ENCODE measurements at places on chromosomes 6 and 20.

- no peak for DNase-seq
These were observed 146.8 kb downstream of the RPS12 start for GRCh38 chr6:132961122-132961521.

DNA sequence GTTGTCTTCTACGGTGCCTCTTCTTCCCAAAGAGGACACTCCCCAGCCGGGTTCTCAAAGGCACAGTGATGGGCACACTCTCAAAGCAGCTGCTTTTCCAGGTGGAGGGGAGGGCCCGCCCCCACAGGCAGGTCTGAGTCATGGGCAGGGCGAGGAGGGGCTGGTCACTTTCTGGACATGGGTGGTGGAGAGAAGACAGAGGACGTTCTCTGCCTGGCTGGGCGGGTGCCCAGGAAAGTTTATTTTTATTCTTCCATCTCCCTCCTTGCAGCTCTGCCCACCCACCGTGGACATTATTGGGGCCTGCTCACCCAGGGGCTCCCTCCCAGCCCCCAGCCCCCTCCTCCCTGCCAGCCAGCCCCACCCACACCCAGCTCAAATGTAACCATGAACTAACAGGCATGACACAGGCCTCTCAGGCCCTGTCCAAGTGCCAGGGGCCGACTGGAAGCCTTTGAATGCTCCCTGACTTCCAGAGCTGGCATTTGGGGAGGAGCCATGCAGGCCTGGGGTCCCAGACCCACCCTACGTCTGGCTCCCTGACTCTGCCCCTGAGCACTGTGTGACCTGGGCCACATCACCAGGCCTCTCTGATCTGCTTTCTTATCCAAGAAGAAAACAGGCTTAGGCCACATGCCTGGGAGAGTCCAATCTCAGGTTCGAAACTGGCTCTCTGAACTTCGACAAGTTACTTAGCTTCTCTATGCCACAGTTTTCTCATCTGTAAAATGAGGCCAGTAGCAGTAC lies 8.0 kb downstream of the TGM2 start:
- no peak for DNase-seq

- DNase-seq: no peak
These were observed 6.4 kb downstream of the PTK6 start for GRCh38 chr20:63530788-63531160.

- no peak for DNase-seq
These were observed 321.0 kb upstream of the HSF2 start for GRCh38 chr6:122078481-122078880.

- DNase-seq: no peak
These were observed 278.0 kb upstream of the CDH4 start for GRCh38 chr20:60974022-60974421.

GRCh38 chr6:128531696-128532095 lies 11.3 kb upstream of the PTPRK start:
- no peak for DNase-seq

DNA sequence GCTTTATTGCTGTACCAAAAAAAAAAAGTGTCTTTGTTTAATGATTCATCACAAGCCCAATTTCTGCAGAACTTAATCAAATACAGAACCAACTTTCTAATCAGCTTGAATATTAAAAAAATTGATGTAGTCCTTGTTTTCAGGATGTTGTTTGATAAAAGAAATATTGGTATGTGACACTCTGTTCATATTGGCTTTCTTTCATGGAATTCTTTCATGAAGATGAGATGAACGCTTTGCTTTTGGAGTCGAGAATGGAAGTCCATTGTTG lies 184.3 kb downstream of the ZNF217 start:
- DNase-seq: no peak

DNA sequence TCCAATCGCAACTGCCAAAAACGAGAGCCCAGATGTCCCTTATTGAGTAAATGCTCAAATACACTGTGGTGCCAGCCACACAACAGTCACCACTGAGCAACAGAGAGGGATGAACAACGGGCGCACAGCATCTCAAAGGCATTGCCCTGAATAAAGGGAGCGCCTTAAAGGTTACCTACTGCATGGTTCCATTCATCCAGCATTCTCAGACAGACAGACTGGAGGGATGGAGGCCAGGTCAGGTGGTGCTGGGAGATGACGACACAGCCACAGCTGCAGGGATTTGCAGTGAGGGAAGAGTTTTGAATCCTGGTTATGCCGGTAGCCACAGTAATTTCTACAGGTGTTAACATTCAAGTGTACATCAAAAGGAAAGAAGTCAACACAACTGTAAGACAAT lies 615.5 kb upstream of the AGPAT4 start:
- DNase-seq: no peak

DNA sequence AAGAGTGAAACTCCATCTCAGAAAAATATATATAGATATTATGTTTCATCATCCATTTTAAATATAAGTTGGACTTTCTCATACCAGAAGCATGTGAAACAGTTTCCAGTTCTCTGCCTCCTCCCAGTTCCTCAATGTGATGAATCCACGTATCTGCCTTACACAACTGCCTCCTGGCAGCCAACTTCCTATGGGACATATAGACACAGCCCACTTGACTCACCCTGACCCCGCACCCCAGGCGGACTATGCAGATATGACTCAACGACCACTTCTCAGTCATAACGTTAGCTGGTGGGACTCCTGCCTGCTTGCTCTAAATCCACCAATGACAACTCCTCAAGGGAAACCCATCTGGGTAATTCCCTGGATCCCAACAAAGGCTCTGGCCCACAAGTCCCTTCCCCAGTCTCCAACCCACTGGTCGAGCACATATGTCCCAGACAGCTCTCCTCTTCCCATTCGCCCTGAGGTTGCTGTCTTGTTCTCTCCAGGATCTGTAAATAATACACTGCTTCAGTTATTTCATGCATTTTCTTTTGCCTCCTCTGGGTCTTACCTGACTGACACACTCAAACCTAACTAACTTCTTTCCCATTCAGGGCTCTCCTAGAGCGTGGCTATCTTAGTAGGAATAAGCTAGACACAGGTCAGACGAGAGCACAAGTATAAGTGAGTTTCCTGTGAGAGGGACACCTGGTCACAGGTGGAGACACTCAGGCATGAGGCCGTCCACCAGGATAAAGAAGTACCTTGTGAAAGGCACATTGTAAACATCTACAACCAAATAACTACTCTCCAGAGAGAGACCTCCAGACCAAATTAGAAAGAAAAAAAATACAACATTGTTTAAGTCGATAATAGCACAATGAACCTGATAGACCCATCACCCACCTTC lies 548.5 kb downstream of the CD83 start:
- DNase-seq: no peak

DNA sequence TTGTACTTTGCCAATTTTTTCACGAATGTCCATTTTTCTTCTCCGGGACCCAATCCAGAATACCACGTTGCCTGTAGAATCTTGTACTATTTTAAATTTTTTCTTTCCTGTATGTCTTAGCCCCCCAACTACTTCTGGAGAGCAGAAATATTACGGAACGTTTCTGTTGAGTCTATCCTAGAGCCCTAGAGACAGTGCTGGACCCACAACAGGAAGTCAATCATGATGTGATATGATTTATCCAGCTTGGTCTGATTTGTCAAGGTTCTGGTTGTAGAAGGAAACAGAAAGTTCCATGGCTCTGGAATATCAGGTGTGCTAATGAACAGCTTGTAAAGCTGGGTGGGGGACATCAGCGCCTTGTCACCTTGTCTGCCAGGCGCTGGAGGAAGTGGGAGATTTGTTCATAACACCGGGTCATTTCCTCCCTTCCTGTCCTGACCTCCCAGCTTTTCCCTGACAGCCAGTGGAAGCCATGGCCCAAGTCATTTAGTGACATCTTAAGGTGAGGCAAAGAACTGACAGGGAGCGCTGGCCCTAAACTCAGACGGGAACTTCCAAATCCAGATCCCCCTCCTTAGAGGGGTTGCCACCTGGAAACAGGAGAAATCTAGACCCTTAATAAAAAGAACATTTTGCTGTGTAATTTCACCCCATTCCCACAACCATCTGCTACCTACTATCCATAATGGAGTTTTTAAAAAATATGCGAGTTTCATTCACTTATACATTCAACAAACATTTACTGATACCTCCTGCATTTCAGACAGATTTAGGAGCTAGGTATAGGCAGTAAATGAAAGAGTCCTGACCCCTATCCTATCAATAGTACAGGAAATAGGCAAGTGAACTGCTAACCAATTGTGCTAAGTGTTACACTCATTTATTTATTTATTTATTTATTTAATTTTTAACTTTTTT lies 130.5 kb downstream of the ZFP64 start:
- no peak for DNase-seq

- DNase-seq: no peak
These were observed 15.9 kb upstream of the MYBL2 start for GRCh38 chr20:43650997-43651525.

- no peak for DNase-seq
These were observed 669.0 kb upstream of the EYS start for GRCh38 chr6:66376001-66376400.

- DNase-seq: no peak
These were observed 26.8 kb downstream of the SLC16A10 start for GRCh38 chr6:111114087-111114443.

GRCh38 chr6:127637830-127638409 lies 60.9 kb downstream of the C6orf58 start:
- no peak for DNase-seq

DNA sequence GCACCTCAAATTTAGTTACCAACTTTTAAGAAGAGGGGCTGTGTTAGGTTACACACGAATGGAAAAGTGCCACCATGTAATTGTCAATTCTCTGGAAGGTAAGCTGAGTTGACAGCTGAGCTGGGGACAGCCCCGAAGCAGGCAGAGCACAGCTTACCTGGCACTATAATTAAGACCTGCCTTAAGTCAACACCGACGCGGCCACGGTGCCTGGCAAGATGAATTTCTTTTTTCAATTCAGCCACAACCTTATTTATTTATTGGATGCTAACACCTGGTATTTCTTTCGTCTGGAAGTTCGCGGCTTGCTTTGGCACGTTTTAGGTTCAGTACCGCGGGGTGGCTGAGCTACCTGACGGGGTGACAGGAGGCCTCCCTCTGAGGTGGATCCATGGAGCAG lies 40.6 kb upstream of the NFATC2 start:
- DNase-seq: no peak

DNA sequence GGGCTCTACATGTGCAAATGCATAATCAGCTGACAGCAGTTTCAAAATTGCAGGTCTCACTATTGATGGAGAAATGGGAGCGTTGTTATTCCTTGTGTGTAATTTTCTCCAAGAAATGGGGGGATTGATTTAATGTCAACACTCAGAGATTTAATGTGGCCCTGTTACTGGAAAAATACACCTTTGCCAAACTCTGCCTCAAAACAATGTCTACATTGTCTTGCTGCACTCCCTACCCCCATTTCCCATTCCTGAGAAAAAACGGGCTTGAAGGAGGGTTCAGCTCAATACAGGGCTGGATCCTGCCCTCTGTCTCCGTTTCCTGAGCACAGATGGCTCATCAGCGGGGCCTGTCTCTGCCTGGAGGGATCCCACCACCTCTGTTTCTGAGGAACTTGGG lies 18.4 kb downstream of the EDN3 start:
- no peak for DNase-seq

DNA sequence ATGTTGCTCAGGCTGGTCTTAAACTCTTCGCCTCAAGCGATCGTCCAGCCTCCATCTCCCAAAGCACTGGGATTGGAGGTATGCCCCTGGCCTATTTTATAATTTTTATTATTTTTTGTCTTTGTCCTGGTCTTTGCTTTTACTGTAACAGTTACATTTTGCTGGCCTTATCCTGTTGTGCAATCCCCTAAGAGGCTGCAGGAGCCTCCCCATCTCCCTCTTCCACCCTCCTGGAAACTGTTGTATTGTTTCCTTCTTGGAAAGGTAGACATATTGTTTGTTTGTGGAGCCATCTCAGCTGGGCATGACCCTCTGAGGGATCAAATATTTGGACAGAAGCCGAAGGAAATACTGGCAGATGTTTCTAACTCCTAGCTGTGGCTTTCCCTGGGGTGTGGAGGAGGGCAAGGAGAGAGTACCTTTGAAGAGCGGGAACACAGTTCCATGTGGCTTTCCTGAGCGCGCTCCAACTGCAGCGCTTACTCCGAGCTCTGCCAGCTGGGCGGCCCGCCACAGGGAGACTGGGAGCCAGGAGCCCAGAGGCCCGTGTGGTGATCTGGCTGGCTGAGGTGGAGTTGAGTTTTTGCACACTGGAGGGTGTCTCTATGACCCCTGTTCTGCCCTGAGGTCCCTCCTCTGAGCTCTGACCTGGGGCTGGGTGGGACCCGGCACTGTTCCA lies 4.9 kb downstream of the MAPK13 start:
- DNase-seq: no peak

DNA sequence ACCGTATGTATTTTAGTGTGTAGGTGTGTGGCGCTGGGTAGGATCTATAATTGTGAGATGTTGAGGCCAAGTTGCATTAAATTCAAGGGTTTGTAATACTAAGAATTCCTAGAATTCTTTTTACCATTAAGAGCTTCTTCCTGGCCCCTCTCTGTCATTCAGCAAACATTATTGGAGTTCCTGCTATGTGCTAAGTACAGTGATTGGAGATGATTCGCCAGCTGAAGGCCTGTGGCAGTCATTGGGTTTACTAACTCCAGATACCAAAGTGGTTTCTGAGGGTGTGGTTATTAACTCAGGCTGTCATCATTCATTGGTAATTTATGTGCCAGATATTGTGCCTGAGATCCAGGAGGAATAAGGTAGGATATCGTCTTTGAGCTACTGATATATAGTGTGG lies 167.1 kb downstream of the LAMA2 start:
- DNase-seq: no peak

DNA sequence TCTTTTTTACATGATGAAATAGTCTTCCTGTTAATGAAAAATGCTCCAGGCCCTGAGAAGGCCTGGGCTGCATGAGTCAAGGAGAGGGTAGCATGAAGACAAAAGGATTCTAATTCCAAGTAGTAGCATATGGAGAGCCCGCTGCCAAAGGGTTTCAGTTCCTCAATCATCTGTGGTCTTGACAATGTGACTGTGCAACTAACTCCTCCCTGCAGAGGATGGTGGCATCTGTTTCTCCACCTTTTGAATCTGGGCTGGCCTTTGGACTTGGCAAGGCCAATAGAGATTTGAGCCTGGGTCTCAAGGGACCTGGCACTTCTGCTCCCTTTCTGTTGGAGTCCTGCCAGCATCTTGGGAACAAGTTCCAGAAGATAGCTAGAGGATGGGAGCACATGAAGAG lies 35.1 kb upstream of the ANKEF1 start:
- DNase-seq: no peak

DNA sequence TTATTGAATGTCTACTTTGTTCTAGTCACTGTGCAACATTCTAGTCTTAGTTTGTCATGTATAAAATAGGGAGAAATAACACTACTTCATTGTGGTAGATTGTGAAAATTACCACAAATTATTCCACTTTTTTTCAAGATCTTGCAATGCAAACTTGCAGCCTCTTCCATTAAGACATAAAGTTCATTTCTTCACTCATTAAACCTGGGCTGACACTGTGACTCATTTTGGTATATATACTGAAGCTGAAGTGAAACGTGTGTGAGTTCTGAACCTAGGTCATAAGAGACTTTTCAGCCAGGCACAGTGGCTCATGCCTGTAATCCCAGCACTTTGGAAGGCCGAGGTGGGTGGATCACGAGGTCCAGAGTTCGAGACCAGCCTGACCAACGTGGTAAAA lies 329.0 kb downstream of the BCKDHB start:
- no peak for DNase-seq
